ENCODE measurements at places on chromosomes 12 and 14.

GRCh38 chr12:45622210-45622937, 107.1 kb upstream of the ARID2 start:
- no peak for DNase-seq

GRCh38 chr14:53356361-53357150, 203.4 kb upstream of the DDHD1 start:
- DNase-seq, result no peak

DNA sequence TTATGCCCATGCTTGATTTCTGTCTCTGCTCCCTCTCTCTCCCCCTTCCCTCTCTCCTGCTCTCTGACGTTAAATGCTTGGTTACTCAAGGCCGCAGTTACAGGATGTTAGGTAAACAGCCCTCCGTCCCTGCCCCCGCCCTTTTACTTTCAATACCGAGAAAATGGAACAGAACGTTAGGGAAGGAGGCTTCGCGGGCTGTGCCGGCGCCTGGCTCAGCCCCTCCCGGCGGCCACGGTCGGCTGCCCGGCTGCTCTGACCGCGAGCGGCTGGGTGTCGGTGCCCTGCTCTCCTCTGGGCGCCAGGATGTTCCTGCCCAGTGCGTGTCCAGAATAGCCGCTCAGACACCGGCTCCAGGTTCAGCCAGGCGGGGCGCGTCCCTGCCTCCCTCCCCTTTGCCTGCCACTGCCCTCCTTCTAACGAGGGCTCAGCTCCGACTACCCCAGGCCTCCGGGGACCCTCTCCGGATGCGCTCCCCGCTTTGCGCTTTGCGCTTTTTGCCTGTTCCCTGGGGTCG, 166.1 kb downstream of the ADCK1 start:
- DNase-seq, result no peak

DNA sequence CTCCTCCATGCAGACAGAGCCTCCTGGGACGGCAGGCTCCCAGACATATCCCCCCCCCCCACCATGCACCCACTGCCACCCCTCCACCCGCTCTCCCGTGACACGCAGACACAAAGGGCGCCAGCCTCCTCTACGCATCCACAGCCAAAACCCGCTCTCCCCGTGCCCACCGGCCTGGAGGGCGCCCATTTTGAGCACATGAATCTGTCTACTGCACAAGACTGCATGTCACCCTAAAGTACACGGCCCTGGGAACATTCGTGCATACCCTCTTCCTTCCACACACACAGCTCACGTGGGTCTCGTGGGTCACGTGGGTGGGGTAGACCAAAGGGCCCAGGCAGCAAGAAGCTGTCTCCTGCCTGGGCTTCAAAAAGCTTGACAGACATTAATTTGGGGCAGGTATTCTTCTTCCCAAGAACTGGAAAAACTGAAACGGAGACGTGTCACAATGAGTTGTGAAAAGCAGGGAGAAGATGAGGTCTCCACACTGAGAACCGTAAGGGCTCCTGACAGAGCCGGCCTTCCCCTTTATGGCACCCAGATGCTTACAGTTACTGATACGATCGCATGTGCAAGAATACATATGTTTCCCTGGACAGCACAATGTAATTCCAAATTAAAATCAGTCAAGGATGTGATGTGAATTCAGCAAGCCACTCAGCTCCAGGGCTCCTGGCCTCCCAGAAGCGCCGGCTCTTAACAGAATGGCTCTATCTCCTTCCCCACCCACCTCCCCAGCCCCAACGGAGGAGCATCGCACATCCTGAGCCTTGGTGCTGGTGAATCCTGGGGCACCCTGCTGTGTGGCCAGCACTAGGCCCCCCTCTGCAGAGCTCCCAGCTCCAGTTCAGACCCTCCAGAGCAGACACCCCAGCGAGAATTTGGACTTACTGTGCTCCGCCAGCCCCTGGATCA, 1.9 kb downstream of the TGFB3 start:
- no peak for DNase-seq

DNA sequence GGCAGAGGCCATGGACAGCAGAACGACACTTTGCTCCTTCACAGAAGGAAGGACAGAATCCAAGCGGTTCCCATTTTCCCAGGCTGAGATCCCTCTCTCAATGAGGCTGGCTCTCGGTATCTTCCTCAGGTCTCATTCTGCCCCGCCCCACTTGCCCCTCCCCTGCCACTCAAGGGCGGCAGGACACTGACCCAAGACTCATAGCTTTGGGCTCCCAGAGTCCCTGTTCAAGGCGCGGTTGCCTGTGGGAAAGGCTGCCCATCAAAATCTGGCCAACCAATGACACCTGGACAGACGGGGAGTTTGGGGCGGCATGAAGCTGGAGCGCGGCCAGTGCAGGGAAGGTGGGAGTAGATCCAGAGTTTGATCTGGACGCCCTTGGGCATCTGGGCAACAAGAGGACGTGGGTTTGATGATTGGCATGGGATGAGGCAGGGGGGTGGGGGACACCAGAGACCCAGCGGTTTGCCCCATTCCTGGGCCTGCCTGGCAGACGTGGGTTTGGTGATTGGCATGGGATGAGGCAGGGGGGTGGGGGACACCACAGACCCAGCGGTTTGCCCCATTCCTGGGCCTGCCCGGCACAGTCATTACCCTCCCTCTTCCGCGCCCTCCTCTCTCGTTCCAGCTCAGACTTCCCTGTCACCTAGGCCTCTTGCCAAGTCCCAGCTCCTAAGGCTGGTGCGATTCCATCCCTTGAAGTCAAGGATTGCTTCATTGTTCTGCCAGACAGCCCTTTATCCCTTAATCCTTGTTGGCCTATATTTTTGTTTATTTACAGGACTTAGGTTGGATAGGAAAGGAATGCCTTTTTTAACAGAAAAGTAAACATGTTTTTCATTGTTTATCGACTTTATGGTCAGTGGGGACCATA, 92.1 kb downstream of the NINJ2 start:
- DNase-seq, result no peak

DNA sequence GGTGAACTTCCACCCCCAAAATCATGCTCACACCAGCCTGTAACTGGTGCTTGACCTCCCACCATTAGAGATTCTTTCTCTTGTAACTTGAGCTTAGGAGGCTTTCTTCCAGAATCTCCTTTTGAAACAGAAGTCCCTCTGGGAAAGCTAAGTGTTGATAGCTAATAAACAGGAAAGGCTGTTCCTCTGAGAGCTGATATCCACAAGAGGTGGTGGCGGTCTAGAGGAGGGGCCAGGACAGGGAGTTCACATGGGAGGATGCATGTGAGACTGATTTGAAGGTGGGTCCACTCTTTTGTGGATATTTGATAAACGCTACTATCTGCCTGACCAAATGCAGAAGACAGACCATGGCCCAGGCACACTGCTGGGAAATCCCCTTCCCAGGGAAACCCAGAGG, 10.2 kb upstream of the PRMT8 start:
- DNase-seq, result no peak

DNA sequence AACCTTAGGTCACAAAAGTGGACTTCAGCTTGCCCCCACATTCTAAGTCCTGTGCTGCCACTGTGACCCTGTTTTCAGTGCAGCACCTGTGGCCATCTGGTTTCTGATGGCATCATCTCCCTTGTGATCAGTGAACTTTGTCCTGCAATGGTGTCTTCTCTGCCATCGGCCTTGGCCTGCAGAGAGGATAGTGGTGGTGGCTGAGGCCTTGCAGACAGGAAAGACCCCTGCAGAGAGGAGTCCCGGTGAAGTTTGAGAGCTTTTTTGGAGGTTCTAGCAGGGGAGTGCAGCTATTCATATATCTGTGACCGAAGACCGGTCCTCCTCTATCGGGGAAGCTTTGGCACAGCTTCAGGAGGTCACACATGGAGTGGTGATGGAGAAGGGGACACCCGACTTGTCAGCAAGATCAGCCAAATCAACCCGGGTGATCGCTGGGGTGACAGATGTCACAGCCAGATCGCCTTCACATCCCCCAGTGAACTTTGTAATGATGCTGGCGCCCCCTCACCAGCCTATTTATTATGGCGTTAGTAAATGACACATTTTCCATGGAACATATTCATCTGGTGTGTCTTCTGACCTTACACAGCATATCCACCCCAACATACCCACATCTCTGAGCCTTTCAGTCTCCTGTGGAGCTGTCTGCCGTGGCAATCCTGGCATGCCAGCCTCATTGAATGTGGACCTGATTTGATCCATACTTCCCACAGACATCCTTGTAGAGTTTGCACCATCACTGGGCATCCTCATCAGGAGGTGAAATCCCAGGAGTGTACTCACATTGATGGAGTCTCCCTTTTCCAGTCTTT, 136.1 kb downstream of the PAPOLA start:
- DNase-seq, result no peak

DNA sequence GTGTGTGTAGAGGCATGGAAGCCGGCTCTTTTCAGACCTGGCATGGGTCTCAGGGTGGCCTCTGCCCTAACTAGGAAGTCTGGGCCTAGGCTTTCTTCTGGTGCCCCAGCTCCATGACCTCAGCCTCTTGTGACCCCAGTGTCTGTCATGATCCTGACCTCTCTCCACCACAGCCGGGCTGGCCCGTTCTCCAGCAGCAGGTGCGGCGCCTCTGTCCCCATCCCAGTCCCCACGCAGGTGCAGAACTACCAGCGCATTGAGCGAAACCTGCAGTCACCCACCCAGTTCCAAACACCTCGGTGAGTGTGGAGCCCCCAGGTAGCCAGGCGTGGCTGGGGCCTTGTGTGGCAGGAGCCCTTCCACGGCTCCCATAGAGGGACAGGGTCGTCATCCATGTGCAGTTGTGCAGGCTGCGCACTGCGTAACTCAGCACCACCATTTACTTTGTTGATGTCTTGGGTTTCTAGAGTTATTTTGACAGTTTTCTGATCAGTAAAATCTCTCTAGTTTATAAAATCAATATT, 14.8 kb upstream of the PUS1 start:
- DNase-seq, result no peak

DNA sequence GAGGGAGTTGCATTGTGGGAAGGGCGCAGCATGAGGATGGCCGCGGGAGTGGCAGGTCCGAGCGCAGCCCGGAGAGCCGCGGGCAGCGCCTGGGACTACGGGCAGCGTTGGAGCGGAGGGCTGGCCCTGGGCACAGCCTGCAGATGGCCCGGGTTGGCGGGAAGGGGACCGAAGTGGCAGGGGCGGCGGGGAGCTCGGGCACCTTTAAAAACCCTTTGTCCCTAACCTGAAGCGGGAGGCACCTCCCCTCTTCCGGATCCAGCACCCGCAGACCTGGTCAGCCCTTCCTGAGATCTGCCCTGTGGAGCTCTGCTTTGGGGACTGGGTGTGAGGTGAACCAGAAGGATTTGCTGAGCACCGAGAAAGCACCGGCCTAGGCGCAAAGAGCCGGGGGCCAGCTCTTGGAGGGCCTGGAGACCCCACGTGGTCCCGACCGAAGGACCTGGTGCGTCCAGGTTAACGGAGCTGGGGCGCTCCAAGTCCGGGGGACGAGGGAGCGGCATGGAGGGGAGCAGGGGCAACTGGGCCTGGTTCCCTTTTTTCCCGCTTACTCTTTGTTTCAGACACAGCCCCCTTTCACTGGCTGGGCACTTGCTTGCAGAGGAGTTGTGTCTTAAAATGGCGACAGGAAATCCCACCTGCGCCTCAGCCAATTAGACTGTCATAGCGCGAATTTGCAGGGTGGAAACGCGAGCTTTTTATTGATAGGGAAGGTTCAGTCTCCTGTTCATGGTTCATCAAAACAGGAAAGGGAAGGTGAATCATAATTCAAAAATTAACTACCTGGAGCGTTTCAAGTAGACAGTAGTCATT, 792 bp upstream of the SLC38A1 start:
- peak; percentile 72 for DNase-seq

DNA sequence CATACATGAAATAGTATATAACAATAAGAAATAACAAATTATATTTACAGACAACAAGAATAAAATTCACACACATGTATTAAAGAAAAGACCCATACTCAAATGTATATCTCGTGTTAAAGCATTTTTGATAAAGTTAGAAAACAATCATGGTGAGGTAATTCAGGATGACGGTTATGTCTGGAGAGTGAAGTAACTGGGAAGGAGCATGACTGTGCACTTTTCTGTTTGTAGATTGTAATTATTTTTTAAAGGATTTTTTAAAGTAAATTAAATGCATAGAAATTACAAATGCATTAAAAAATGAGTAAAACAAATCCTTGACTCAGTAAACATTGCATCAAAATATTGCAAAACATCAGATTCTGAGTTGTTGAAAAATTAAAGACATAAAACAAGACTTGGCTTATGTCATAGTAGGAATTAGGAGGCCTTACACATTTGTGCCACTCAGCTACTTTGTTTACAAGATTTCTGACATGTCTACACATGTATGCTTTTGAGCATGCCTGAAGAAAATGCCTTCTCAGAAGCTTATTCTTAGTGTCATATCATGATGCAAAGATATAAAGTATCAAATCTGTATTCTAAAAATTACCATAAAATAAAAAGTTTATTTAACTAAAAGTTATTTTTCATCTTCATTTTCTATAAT, 1325.1 kb downstream of the SLC16A7 start:
- no peak for DNase-seq

GRCh38 chr14:99129211-99129696, 142.7 kb downstream of the BCL11B start:
- no peak for DNase-seq

GRCh38 chr12:97940629-97941028, 478.0 kb downstream of the RMST start:
- DNase-seq, result no peak
